ENCODE measurements at places on chromosomes 6 and 20. TPM values are rescaled to one million over a fixed set of nuclear protein-coding genes. Genes with fewer than 3 reads are reported as not detected.

DNA sequence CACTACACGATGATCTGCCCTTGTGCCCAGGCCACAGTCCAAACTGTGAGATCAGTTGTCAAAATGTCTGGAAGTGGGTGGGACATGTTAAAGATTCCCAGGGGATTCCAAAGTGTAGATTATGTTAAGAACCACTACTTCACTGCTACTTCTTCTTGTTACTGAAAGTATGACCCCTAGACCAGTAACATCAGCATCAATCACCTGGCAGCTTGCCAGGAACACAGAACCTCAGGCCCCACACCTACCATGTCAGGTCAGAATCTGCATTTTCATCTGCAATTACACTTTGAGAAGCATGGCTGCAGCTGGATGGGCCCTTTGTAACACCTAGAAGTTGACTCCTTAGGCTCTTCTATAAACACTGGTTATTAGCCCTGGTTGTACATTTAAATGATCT lies 36.1 kb downstream of the RFPL4B start:
- no peak for DNase-seq
- H3K27ac ChIP-seq: no peak overlapping the region
- H3K4me1 ChIP-seq: peaks cover 7% of the 10 kb centered on the region

DNA sequence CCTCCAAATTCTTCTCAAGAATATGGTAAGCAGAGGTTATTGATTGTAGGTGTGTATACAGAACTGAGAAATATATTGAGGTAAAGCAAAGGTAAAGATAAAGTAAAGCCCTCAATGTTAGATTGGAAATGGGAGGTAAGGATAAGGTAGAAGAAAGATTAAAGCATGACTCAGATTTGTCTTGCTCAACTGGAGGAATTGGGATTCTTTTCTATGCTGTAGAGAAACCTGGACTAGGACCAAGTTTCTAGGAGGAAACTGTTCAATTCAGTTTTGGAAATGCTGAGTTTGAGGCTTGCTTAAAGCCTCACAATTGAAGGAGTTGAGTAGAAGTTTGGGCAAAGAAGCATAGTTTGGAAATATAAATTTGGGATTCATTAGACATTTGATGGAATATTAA lies 634.0 kb upstream of the PTCHD4 start:
- DNase-seq: no peak
- H3K27ac ChIP-seq: no peak overlapping the region
- H3K4me1 ChIP-seq: no peaks in the 10 kb centered on the region
- no peak overlapping the region for H3K4me3 ChIP-seq
- H3K27me3 ChIP-seq: no peaks in the 10 kb centered on the region

DNA sequence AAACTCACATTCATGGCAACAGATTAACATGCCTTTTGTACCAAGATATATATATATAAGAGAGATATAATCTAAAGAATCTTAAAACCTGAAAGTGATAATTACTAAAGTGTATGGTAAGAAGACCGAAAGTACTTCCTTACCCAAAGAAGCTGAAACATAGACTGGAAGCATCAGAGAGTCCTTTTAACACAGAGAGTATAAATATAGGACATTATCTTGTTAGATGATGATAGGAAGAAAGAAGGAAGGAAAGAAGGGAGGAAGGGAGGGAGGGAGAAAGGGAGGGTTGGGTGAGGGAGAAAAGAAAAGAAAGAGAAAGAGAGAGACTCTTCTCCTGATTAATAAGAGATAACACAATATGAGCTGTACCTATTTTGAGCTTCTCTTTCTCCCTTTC lies 68.2 kb downstream of the PHIP start:
- no peaks in the 10 kb centered on the region for H3K4me1 ChIP-seq
- no peak overlapping the region for H3K4me3 ChIP-seq
- H3K36me3 ChIP-seq: peaks cover 21% of the 10 kb centered on the region
- H3K27me3 ChIP-seq: no peaks in the 10 kb centered on the region
- no peak overlapping the region for H3K27ac ChIP-seq

DNA sequence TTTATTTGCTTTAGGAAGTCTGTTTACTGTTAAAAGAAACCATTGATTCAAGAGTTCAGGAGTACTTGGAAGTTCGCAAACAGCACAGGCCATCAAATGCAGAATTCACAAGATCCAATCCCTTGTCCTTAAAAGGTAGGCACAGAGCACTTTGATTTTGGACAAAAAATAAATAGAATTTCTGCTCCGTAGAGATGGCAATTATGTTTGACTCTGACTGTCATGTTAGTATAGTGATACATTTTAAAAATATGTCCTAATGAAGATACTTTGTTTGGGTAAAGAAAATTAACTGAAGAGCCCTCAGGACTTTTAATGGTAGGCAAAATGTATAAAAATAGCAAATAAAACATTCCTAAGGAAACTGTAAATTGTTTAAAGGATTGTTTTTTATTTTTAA lies 113.1 kb downstream of the JAG1 start:
- no peaks in the 10 kb centered on the region for H3K27me3 ChIP-seq
- H3K4me1 ChIP-seq: peaks cover 45% of the 10 kb centered on the region
- no peak overlapping the region for H3K4me3 ChIP-seq
- peaks cover 3% of the 10 kb centered on the region for H3K36me3 ChIP-seq
- no peak for DNase-seq

Gene MAD2L1BP
- total RNA-seq: 88.1 TPM
